ENCODE measurements at places on chromosomes 12 and 14.

DNA sequence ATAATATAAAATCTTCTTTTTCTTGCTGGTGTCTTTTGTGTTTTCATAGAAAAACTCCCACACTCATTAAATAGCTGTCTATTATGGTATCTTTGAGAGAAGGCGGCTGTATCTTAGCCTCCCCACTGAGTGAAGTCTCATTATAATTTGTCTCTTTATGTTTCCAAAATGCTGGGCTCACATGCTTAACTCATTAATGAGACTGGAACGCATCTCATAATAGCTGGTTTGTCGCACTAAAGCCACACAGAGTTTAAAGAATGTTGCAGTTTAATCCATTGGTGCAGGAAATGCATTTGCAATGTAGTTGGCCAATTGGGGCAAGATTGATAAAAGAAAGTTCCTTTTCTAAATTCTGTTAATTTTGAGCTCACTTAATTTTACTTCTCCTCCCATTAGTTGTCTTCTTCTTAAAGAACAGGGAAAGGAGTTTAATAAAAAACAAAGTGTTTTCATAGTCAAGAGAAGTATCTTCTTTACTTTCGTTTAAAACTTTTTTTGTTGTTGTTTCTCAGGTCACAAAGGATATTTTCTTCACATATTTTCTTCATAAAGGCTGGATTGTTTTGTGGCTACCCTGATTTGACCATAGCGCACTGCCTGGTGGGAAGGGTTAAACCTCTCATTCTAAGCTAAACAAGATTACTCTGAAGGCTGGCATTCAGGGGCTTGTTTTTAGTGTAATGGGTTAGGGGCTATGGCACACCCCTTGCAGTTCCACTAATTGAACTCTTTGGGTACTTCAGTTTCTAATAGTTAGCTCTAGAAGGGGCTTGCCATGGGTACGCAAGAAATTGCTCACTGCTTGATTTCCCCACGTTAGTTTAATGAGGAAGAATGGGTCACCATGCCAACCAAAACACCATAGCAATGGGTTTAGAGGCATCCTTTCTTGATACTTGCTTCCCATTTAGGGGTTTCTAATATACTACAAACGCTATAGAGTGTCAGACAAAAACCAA lies 197.0 kb downstream of the TMTC2 start:
- DNase-seq: no peak

DNA sequence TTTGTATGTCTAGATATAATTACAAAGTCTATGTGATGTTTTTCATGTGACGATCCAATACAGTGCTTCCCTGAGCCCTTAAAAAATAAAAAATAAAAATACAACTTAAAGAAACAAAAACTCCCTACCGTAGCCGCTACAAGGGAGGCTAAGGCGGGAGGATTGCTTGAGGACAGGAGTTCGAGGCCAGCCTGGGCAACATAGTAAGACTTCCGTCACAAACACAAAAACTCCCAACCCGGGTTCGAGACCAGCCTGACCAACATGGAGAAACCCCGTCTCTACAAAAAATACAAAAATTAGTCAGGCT lies 669 bp upstream of the CDKN3 start:
- DNase-seq: no peak

DNA sequence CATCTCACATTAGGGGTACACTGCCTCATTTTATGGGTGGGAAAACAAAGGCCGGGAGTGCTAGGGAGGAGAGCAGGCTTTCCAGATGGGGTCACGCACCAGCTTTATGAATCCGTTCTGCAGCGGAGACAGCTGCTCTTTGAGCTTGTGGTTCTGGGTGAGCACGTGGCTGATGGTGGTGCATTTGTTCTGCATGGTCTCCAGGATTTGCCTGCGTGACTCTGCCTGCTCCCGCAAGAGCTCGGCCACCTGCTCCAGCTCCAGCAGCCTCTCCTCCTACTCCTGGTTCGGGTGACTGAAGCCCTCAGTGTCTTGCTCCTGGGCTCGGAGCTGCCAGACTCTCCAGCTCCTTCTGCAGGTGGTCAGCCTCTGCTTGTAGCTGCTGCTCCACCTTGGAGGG lies 23.6 kb upstream of the BLTP3B start:
- no peak for DNase-seq

DNA sequence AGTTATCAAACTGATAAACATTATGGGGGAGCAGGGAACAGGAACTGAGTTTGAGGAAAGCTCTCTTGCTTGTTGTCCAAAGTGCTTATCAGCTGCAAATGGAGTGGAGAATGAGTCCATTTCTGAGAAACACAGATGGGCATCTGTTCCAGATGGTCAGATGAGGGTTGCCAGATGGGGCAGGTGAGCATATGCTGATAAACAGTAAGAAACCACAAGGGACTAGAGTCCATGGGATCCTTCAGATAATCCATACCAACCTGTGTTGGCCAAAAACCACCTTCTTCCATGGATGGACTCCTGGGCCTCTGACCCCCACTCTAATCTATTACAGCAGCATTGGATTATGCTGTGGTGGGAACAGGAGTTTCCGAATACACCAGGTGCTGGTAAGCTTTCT lies 38.3 kb downstream of the GNS start:
- DNase-seq: no peak

- no peak for DNase-seq
Measured at GRCh38 chr14:76918256-76918781, 92.1 kb downstream of the LRRC74A start.

DNA sequence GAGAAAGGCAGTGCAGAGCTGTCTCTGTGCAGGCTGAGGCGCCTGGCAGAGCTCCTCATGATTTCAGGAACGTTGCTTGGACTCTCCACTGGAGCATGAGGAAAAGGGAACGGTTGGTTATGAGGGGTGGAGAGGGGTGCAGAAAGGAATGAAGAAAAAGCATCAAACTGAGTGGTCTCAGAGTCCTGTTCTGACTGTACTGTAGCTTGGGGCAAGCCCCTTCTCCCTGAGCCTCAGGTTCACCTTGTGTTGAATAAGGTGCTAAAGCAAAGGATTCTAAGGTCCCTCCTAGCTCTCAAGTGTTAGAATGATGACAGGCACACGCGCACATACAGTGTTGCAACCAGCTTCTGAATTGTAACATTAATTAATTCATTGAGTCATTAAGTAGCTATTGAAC lies 125.2 kb upstream of the PARP11 start:
- DNase-seq: no peak

GRCh38 chr12:48123169-48123568 lies 4.0 kb downstream of the PFKM start:
- DNase-seq: no peak

GRCh38 chr12:24711056-24712008 lies 237.6 kb downstream of the BCAT1 start:
- DNase-seq: no peak

DNA sequence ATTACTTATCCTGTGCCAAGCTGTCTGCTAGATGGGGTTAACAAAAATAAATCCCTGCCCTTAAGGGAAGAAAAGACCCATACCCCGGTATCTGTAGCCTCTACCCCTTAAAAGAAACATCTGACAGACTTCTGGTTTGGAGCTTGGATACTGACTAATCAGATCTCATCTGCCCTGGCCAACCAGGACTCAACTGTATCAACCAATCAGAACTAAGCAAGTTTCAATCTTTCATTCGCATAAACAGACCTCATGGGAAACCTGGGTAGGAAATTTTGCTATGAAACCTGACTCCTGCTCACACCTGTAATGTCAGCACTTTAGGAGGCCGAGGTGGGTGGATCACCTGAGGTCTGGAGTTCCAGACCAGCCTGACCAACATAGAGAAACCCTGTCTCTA lies 26.4 kb upstream of the PRMT8 start:
- no peak for DNase-seq

- DNase-seq: no peak
Measured at GRCh38 chr14:100281286-100282082, 24.8 kb downstream of the SLC25A29 start.

DNA sequence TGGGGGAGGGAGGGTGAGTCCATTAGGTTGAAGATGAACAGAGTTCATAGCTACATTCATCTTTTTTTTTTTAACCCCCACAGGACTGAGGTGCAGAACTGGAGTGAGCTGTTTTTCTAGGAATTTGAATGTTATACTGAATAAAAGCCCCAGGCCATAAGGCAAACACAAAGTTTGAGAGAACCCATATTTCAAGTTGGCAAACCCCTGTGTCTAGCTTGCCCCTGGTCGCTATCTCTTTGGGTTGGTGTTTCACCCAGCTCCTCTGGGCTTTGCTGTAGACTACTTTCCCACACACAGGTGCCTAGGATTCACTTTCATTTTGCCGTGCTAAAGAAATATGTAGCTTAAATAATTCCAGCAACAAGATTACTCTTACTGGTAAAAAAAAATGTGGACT lies 5.2 kb upstream of the LMO3 start:
- no peak for DNase-seq

DNA sequence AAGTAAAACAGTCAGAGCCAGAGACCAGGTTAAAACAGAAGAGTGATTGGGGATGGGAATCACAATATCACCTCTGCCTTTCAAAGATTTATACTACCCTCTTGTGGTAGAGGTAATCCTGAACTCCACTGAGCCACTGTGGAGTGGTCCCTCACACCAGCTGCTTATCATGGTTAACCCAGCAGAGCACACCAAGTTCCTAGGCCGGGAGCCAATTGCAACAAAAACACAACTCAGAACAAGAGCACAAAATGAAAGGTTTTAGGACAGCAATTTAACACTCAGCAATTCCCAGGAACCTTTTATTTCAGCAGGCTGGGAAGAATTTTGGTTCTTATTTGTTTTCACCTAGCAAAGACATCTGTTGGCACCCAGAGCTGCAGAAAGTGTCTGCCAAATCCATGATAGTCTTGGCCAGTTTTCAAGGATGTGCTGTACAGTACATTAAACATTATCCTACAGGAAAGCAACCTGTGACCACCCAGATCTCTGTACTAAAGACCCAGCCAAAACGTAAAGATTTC lies 220.5 kb upstream of the ATXN7L3B start:
- DNase-seq: peak; percentile 88

All from NCI-H1105 (cell line).